Cardiac muscle cell (in vitro differentiated cells and primary cell): ENCODE measurements at places on chromosomes 3 and 15.

- H3K36me3 ChIP-seq: no peaks in the 10 kb centered on the region
- H3K27ac ChIP-seq: no peak overlapping the region
- no peaks in the 10 kb centered on the region for H3K4me1 ChIP-seq
- H3K4me3 ChIP-seq: no peak overlapping the region
- no peaks in the 10 kb centered on the region for H3K27me3 ChIP-seq
Observed at GRCh38 chr3:119258915-119259314, 18.2 kb upstream of the B4GALT4 start.

GRCh38 chr15:41494190-41494921 lies 682 bp downstream of the ITPKA start:
- no peaks in the 10 kb centered on the region for H3K36me3 ChIP-seq
- peaks cover 80% of the 10 kb centered on the region for H3K27me3 ChIP-seq
- no peak for DNase-seq
- peak overlapping the region; percentile 47 for H3K4me3 ChIP-seq

GRCh38 chr15:98683831-98684230 lies 35.5 kb downstream of the IGF1R start:
- no peaks in the 10 kb centered on the region for H3K36me3 ChIP-seq
- H3K27me3 ChIP-seq: no peaks in the 10 kb centered on the region
- H3K27ac ChIP-seq: no peak overlapping the region
- H3K4me3 ChIP-seq: no peak overlapping the region
- H3K4me1 ChIP-seq: peaks cover 22% of the 10 kb centered on the region

DNA sequence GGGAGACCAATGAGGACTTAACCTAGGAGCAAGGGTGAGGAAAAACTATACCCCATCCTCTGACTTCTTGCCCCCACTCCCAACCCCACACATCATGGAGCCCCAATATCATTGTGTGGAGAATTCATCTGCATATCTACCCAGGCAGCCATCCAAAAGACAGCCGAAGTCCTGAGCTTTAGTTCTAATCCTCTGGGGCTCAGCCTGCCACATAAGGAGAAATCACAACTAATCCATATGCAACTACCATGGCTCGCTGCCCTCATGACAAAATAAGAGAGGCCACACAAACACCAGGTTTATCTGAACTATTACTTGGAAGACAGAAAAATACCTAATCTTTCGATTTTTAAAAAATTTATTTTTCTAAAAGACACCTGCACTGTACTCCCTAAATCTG lies 17.7 kb downstream of the HEXA start:
- H3K4me3 ChIP-seq: no peak overlapping the region
- DNase-seq: no peak
- H3K36me3 ChIP-seq: peaks cover 5% of the 10 kb centered on the region
- H3K27me3 ChIP-seq: no peaks in the 10 kb centered on the region
- no peaks in the 10 kb centered on the region for H3K4me1 ChIP-seq

GRCh38 chr3:45320986-45321385 lies 67.4 kb upstream of the LARS2 start:
- no peak for DNase-seq
- H3K4me1 ChIP-seq: no peaks in the 10 kb centered on the region
- no peak overlapping the region for H3K27ac ChIP-seq
- no peaks in the 10 kb centered on the region for H3K36me3 ChIP-seq
- no peaks in the 10 kb centered on the region for H3K27me3 ChIP-seq
- no peak overlapping the region for H3K4me3 ChIP-seq

GRCh38 chr3:105786990-105787389 lies 81.8 kb downstream of the CBLB start:
- no peak overlapping the region for H3K27ac ChIP-seq
- no peak for DNase-seq
- no peaks in the 10 kb centered on the region for H3K36me3 ChIP-seq
- no peak overlapping the region for H3K4me3 ChIP-seq
- H3K27me3 ChIP-seq: no peaks in the 10 kb centered on the region

GRCh38 chr15:37625576-37625975 lies 308.9 kb upstream of the TMCO5A start:
- no peak for DNase-seq
- peaks cover 8% of the 10 kb centered on the region for H3K4me1 ChIP-seq
- no peaks in the 10 kb centered on the region for H3K36me3 ChIP-seq
- no peak overlapping the region for H3K27ac ChIP-seq

GRCh38 chr3:190210608-190211007 lies 89.9 kb upstream of the P3H2 start:
- DNase-seq: no peak
- no peak overlapping the region for H3K4me3 ChIP-seq
- no peaks in the 10 kb centered on the region for H3K27me3 ChIP-seq
- H3K27ac ChIP-seq: no peak overlapping the region
- H3K4me1 ChIP-seq: no peaks in the 10 kb centered on the region

GRCh38 chr15:63436872-63437375 lies 55.3 kb upstream of the CA12 start:
- peak overlapping the region; percentile 40 for H3K27ac ChIP-seq
- H3K4me3 ChIP-seq: no peak overlapping the region
- H3K27me3 ChIP-seq: no peaks in the 10 kb centered on the region
- peak; percentile 74 for DNase-seq
- no peaks in the 10 kb centered on the region for H3K36me3 ChIP-seq

DNA sequence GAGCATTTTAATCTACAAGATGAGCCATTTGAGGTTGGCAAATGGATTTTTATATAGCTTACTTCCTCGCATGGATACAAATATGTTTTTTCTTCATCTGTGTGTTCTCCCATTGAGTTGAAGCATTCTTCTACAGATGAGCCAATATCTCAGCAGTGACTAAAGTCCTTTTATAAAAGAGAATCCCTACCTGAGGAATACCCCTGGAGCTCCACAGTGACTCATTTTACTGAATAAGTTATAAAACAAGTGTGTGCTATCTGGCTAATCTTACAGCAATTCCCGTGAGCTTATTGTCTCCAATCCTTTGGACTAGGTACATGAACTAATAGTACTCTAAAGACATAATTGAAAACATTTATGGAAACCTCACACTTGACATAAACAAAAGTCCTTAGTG lies 354.2 kb upstream of the BCHE start:
- H3K27ac ChIP-seq: no peak overlapping the region
- H3K4me1 ChIP-seq: no peaks in the 10 kb centered on the region
- no peaks in the 10 kb centered on the region for H3K27me3 ChIP-seq
- no peak for DNase-seq

DNA sequence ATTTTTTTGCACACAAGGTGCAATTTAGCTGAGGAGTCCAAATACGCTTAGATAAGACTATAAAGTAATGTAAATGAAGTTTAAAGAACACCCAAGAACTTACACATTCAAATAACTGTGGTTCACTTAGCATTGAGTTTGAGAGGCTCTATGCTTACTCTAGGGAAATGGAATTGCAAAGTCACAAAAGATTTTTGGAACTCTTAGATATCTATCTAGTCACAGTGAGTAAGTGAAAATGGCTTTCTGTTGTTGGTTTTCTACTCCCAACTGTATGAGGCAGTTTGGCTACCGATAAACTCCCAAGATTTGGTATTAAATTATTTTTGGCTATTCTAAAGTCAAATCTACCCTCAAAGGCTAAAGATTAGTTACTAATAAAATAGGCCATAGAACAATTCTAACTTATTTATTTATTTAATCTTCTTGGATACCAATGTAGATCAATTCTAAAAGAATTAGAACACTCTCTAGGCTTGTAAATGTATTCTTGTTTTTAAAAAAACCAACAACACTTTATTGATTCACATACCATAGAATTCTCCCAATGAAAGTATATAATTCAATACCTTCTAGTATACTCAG lies 165.4 kb downstream of the SNRK start:
- H3K36me3 ChIP-seq: no peaks in the 10 kb centered on the region
- DNase-seq: no peak
- H3K27ac ChIP-seq: no peak overlapping the region
- H3K4me3 ChIP-seq: no peak overlapping the region
- H3K4me1 ChIP-seq: no peaks in the 10 kb centered on the region

DNA sequence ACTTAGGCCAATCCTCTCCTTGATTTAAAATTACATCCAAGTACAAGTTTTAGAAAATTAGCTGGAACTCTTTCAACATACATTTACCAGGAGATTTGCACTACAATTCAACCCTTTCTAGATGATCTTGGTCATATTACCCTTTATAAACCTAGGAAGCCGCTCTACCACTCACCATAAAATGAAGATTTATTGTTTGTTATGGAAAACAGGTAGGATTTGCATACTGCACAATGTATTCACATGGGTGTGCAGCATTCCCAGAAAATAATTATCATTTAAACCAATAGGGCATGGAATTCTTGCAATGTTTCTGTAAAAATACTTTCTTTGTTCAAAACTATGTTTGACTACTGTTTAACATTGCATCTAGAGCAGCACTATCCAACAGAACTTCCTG lies 18.4 kb upstream of the RETNLB start:
- H3K27me3 ChIP-seq: no peaks in the 10 kb centered on the region
- DNase-seq: no peak
- no peak overlapping the region for H3K27ac ChIP-seq
- H3K36me3 ChIP-seq: no peaks in the 10 kb centered on the region
- no peaks in the 10 kb centered on the region for H3K4me1 ChIP-seq

- H3K27me3 ChIP-seq: no peaks in the 10 kb centered on the region
- peaks cover 12% of the 10 kb centered on the region for H3K4me1 ChIP-seq
- H3K27ac ChIP-seq: no peak overlapping the region
- no peaks in the 10 kb centered on the region for H3K36me3 ChIP-seq
Observed at GRCh38 chr3:130849091-130849552, 44.8 kb upstream of the ATP2C1 start.

DNA sequence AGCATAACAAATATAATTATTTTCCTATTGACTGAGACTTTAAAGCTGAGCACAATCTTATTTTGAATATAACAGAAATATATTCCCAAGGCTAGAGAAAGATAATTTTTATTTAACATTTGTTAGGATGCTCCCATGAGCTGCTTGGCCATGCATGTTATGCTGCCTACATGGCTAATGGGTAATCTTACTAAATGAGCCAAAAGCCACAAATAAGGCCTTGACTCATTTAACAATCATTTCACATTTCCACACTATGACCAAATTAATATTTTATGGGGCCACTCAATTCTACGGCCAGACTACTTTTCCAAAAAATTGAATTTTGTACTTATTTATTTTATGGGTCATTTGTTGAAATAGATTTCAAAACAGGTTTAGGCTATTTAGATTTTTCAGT lies 141.7 kb downstream of the MEIS2 start:
- DNase-seq: no peak
- H3K27me3 ChIP-seq: no peaks in the 10 kb centered on the region
- no peak overlapping the region for H3K4me3 ChIP-seq
- no peaks in the 10 kb centered on the region for H3K36me3 ChIP-seq

DNA sequence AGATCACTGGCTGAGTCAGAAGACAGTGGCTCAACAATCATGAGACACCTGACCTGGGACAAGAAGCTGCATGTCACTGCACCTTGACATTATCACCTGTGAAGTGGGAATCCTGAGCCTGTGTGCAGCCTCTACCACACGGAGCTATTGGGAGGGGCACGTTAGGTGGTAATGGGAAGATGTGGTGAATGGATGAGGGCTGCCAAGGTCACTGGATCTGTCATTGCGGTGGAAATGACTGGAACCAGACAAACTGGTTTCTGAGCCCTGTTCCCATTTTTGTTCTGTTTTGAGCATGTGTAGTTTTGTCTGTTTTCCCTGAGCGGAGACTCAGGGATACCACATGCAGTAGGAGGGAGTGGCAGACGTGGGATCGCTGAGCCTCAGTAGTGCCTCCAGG lies 235.5 kb downstream of the OPA1 start:
- no peak overlapping the region for H3K27ac ChIP-seq
- peaks cover 9% of the 10 kb centered on the region for H3K4me1 ChIP-seq
- DNase-seq: no peak
- H3K27me3 ChIP-seq: no peaks in the 10 kb centered on the region
- no peak overlapping the region for H3K4me3 ChIP-seq
- no peaks in the 10 kb centered on the region for H3K36me3 ChIP-seq

GRCh38 chr3:72786668-72787067 lies 61.6 kb downstream of the SHQ1 start:
- H3K27ac ChIP-seq: no peak overlapping the region
- no peaks in the 10 kb centered on the region for H3K36me3 ChIP-seq
- H3K4me1 ChIP-seq: no peaks in the 10 kb centered on the region
- H3K27me3 ChIP-seq: no peaks in the 10 kb centered on the region
- no peak for DNase-seq
- no peak overlapping the region for H3K4me3 ChIP-seq

GRCh38 chr3:167318306-167318705 lies 61.8 kb downstream of the ZBBX start:
- no peaks in the 10 kb centered on the region for H3K27me3 ChIP-seq
- H3K4me3 ChIP-seq: no peak overlapping the region
- no peaks in the 10 kb centered on the region for H3K36me3 ChIP-seq
- H3K27ac ChIP-seq: no peak overlapping the region
- H3K4me1 ChIP-seq: no peaks in the 10 kb centered on the region

- H3K27me3 ChIP-seq: no peaks in the 10 kb centered on the region
- no peaks in the 10 kb centered on the region for H3K4me1 ChIP-seq
- H3K4me3 ChIP-seq: no peak overlapping the region
- no peak overlapping the region for H3K27ac ChIP-seq
Observed at GRCh38 chr15:80950291-80951078, 39.1 kb downstream of the MESD start.

DNA sequence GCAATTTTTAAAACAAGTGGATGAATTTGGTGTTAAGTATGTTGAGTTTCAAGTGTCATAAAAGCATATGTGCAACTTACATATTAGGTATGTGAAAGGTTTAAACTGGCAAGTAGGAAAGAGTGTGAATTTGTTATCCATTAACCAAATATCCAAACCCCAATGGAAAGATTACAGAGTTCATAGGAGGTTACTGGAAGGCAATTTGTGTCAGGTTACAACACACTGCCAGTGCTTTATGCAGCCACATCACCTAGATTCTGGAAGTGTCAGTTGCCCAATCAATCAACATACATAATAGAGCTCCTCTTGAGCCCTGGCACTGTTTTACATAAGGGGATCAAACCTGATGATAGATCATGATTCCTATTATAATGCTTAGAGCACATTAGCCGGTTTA lies 261.0 kb downstream of the ROBO1 start:
- no peaks in the 10 kb centered on the region for H3K36me3 ChIP-seq
- no peaks in the 10 kb centered on the region for H3K4me1 ChIP-seq
- DNase-seq: no peak
- H3K27ac ChIP-seq: no peak overlapping the region
- no peaks in the 10 kb centered on the region for H3K27me3 ChIP-seq
